Kidney (tissue), 22 donors: ENCODE measurements at places on chromosomes 5 and 9. TPM values are rescaled to one million over a fixed set of nuclear protein-coding genes. Genes with fewer than 3 reads are reported as not detected.

GRCh38 chr9:92710368-92710767 lies 40.4 kb upstream of the IPPK start:
- DNase-seq = no peak

ADAMTS13 gene
- 3.1 TPM for total RNA-seq

SGCD gene
- 2.7 TPM for total RNA-seq

DNA sequence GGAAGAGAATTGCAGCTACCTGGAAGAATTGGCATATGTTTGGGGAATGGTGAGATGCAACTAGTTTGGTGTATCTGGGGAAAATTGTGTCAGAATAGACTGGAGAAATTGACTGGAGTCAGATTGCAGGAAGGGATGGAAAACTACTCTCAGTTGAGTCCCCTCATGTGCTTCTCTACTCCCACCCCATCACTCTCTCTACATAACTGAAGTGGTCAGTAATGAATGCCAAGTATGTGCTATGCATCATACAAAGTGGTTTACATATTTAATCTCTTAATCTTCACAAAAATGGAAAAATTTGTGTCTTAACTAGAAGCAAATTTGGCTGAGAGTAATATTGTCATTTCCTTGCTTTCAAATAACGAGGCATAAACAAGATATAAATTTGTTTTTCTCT lies 146.4 kb upstream of the TNC start:
- no peak for DNase-seq

DNA sequence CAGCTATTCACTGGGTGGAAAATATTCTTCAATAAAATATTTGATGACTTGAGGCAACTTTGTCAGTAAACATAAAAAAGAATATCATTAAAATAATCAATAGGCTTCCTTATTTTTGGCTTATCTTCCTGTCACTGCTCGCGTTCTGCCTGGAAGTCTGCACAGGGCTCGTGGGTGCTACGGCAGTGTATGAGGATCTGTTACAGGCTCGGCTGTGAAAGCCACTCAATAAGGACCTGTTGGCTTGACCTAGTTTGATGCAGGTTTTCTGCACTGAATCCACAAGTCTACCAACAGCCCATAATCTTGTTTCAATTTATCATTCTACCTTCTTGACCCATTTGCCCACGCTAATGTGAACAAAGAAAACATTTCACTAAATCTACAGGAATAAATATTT lies 97.2 kb downstream of the PDZD2 start:
- DNase-seq = no peak

GRCh38 chr9:27880635-27881034 lies 307.4 kb upstream of the C9orf72 start:
- no peak for DNase-seq

- peak; percentile 44 for DNase-seq
These were observed 145.5 kb upstream of the SLC24A2 start for GRCh38 chr9:19934301-19934871.

GRCh38 chr5:36066540-36067210 lies at the start of gene UGT3A2:
Gene UGT3A2, minus strand, starts transcription at chr5:36066882. Its CDS starts 93 bp downstream, at chr5:36066789.
- peak; percentile 40 for DNase-seq

DNA sequence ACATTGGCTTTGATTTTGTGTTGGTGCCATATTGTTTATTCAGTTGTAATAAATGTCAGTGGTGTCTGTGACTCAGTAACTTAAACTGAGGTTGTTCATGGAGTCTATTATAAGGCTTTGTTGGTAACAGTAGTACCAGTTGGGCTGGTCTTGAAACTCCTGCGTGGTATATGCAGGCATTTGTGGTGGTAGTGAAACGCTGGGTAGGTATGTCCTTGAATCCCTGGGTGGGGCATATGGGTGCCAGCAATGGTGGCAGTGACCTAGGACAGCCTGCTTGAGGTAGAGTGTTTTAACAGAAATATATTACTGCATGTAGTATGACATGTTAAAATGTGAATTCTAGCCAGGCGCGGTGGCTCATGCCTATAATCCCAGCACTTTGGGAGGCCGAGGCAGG lies 1058.5 kb upstream of the SEMA6A start:
- DNase-seq = no peak
